ENCODE measurements at places on chromosomes 16 and 17. TPM values are rescaled to one million over a fixed set of nuclear protein-coding genes. Genes with fewer than 3 reads are reported as not detected.
A peak's percentile ranks its signal among the peaks of the same experiment; 100 is the strongest.

SBK1 gene
- total RNA-seq: 3.8 TPM

NPIPA1 gene
- 68.4 TPM for total RNA-seq

NME1 gene
- 238 TPM for total RNA-seq

CIBAR2 gene
- not detected for total RNA-seq

- DNase-seq: no peak
These were observed 140.0 kb upstream of the IRX6 start for GRCh38 chr16:55184052-55184451.

DNA sequence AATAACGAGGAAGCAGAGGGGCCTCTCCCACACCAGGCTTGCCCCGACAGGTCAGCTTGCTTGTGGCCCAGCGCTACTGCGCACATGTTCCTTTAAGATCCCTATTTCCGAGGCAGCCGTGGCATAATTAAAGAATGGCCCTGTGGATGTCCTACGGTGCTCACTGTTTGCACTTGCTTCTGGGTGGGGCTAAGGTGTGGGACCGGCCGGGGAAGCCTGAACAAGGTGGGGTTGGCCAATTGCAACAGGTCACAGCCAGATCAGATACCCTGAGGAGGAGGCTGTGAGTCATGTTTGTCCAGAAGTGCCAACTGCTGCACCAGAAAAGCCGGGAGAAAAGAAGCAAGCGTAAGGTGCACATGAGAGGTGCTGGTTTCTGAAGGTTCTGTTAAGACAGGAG lies 158.5 kb upstream of the CACNG5 start:
- no peak for DNase-seq

DNA sequence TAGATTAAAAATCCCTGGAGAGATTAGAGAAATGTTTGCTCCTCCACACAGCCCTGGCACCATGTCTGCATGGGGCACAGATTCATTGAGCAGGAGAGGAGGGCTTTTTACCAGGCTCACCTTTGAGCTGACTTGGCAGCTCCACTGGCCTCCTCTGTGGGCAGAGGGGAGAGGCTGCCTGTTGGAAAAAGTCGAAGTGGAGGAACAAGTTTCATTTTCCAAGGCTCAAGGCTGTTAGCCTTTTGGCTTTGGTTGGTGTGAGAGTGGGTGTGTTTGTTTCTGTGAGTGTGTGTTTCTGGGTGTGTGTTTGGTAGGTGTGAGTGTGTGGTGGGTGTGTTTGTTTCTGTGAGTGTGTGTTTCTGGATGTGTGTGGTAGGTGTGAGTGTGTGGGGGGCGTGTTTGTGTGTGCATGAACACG lies 5.6 kb downstream of the TMEM238L start:
- DNase-seq: no peak

- no peak for DNase-seq
These were observed 25.3 kb downstream of the UBE2O start for GRCh38 chr17:76427501-76428231.

- no peak for DNase-seq
These were observed 95.7 kb upstream of the METRNL start for GRCh38 chr17:82983510-82984248.

DNA sequence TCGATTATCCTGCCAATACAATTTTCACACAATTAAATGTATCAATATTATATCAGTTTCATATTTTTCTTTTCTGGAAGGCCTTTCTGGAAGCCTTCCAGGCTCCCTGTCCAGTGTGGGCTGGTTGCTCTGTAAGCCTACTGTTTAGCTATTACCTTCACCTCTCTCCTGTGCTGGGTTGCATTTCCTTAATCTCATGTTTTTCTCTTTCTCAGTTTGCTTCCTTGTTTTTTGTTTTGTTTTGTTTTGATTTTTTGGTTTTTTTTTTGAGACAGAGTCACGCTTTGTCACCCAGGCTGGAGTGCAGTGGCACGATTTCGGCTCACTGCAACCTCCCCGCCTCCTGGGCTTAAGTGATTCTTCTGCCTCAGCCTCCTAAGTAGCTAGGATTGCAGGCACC lies 6.8 kb downstream of the SEPHS2 start:
- no peak for DNase-seq

- DNase-seq: no peak
These were observed 48.8 kb upstream of the IRX6 start for GRCh38 chr16:55275167-55275566.

DNA sequence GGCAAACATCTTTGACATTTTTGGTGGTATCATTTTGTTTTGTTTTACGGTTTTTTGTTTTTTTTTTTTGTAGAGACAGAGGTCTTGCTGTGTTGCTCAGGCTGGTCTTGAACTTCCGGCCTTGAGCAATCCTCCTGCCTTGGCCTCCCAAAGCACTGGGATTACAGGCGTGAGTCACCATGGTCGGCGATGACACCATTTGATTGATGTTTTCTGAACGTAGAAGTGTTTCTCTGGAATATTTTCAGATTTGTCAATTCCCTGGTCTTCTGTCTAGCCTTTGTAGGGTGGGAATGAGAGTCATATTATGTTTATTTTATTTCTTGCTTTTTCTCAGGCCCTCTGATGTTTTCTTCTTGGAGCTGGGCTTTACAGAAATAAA lies 32.2 kb upstream of the BRD7 start:
- DNase-seq: no peak

DNA sequence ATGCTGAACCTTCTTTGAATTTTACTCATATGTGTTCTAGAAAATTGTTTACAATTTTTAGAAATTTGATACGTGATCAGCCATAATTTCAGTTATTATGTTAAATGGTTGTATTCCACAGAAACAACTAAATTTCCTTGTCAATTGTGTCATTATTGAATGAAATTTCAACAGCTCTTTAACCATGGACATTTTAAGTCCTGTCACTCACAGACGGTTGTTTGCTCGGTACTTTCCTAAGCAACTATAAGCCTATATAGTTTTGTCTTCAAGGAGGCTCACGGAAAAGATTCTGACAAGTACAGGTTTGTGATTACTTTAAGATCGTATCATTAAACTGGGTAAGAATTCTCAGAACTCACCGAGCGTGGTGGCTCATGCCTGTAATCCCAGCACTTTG lies 31.8 kb downstream of the SLC39A11 start:
- no peak for DNase-seq

GRCh38 chr17:2690165-2691068 lies 21.1 kb downstream of the CLUH start:
- peak; percentile 7 for DNase-seq

DNA sequence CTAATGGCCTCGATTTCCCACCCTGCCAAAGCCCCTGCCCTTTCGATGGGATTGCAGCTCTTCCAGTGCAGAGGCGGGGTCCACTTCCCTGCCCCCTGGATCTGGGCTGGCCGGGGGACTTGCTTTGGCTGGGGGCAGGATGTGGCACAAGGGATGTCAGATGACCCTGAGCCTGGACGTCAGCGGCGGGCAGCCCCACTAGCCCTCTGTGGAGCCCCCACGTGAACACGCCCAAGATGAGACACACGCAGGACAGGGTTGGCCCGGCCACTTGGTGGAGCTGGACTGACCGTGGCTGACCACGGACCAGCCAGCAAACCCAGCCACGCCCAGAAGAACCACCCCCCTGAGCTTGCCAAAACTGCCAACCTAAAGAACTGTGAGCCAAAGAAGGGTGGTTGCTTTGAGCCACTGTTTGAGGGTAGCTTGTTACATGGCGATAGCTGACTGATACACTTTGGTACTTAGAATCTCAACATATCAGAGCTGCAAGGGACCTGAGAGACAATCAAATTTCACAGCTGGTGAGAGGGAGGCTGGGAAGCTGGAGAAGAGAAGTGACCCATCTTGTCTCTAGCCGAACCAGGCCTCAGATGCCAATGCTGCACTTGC lies 46.6 kb upstream of the PABPN1L start:
- DNase-seq: no peak

- peak; percentile 83 for DNase-seq
These were observed 10.9 kb downstream of the COPZ2 start for GRCh38 chr17:48026502-48027321.

- no peak for DNase-seq
These were observed 111.0 kb downstream of the N4BP1 start for GRCh38 chr16:48498769-48499631.
